Vein endothelial cell (primary cell): ENCODE measurements at places on chromosomes 1 and 21. TPM values are rescaled to one million over a fixed set of nuclear protein-coding genes. Genes with fewer than 3 reads are reported as not detected.

TNFRSF14 gene
- total RNA-seq, result 35.2 and 55.2 TPM in 2 replicates

PRDM16 gene
- total RNA-seq, result not detected in 2 replicates

CACNA1S gene
- not detected in 2 replicates for total RNA-seq

LRRC71 gene
- 0.19 and 0.33 TPM in 2 replicates for total RNA-seq

CAPZB gene
- total RNA-seq, result 215 and 226 TPM in 2 replicates

HTR6 gene
- under 0.01 TPM in 1 of 2 replicates, not detected in the other for total RNA-seq

C1orf21 gene
- total RNA-seq, result 14.4 and 17.3 TPM in 2 replicates

ADCY10 gene
- total RNA-seq, result 0.48 TPM in 1 of 2 replicates, not detected in the other

ATP6V1G3 gene
- total RNA-seq, result 0.33 TPM in 1 of 2 replicates, not detected in the other
